A549 treated with CORT108297 at 1 μM for 4 hours (cell line): ENCODE measurements at places on chromosomes 4 and X. TPM values are rescaled to one million over a fixed set of nuclear protein-coding genes. Genes with fewer than 3 reads are reported as not detected.

The NSG1 gene
- total RNA-seq: 1.7 to 2.5 TPM (median 2.2 TPM) in 5 replicates

The AKAP4 gene
- total RNA-seq: not detected in 5 replicates

The EXOC1L gene
- not detected in 5 replicates for total RNA-seq

The ABCD1 gene
- total RNA-seq: 2.6 to 4.5 TPM (median 4.3 TPM) in 5 replicates

The MTNR1A gene
- total RNA-seq: 0.33 to 0.71 TPM (median 0.43 TPM) in 5 replicates

The IL9R gene
- 0.09 to 0.42 TPM (median 0.16 TPM) in 5 replicates for total RNA-seq

The MAGIX gene
- total RNA-seq: 1.7 to 4.5 TPM (median 3.3 TPM) in 5 replicates

The GPR34 gene
- total RNA-seq: 0.05 TPM in 2 of 5 replicates, not detected in the others

The ITIH6 gene
- 0.01 to 0.02 TPM in 2 of 5 replicates, not detected in the others for total RNA-seq

The SLC10A6 gene
- not detected in 5 replicates for total RNA-seq

The TMSB15A gene
- 0.40 to 1.4 TPM (median 0.73 TPM) in 5 replicates for total RNA-seq

The SUPT20HL2 gene
- total RNA-seq: not detected in 5 replicates

The PAGE5 gene
- total RNA-seq: not detected in 5 replicates

The CDKL5 gene
- total RNA-seq: 4.4 to 7.5 TPM (median 4.9 TPM) in 5 replicates

The JAKMIP1 gene
- 0.13 TPM in 1 of 5 replicates, not detected in the others for total RNA-seq

The XG gene
- 0.07 to 0.09 TPM in 2 of 5 replicates, not detected in the others for total RNA-seq

The ABCB7 gene
- 14.5 to 15.8 TPM (median 15.5 TPM) in 5 replicates for total RNA-seq

The FGB gene
- total RNA-seq: 11.4 to 17.7 TPM (median 12.9 TPM) in 5 replicates

The PAGE4 gene
- total RNA-seq: not detected in 5 replicates

The TMPRSS11B gene
- total RNA-seq: not detected in 5 replicates

The CT45A5 gene
- 0.08 to 0.42 TPM in 2 of 5 replicates, not detected in the others for total RNA-seq

The TCEAL5 gene
- not detected in 5 replicates for total RNA-seq

The CT47A1 gene
- total RNA-seq: not detected in 5 replicates

The PF4V1 gene
- total RNA-seq: not detected in 5 replicates

The MAGED4 gene
- total RNA-seq: 6.3 to 9.9 TPM (median 8.3 TPM) in 5 replicates

The KDR gene
- 0.01 to 0.07 TPM (median 0.03 TPM) in 5 replicates for total RNA-seq

The ARMCX5 gene
- total RNA-seq: 7.7 to 13.8 TPM (median 9.9 TPM) in 5 replicates

The CRMP1 gene
- total RNA-seq: 2.5 to 3.2 TPM (median 2.7 TPM) in 5 replicates

The NUDT11 gene
- 2.8 to 3.8 TPM (median 3.4 TPM) in 5 replicates for total RNA-seq

The FGD1 gene
- total RNA-seq: 6.4 to 8.0 TPM (median 7.1 TPM) in 5 replicates

The BMPR1B gene
- total RNA-seq: 5.0 to 7.5 TPM (median 6.6 TPM) in 5 replicates

The CSN3 gene
- not detected in 5 replicates for total RNA-seq

The PHEX gene
- total RNA-seq: 0.25 to 0.40 TPM (median 0.34 TPM) in 5 replicates

The GPR50 gene
- total RNA-seq: 0.12 to 0.17 TPM (median 0.15 TPM) in 4 of 5 replicates, not detected in the other

The ARR3 gene
- not detected in 5 replicates for total RNA-seq

The NRK gene
- not detected in 5 replicates for total RNA-seq

The FAM9C gene
- total RNA-seq: not detected in 5 replicates

The TMEM156 gene
- total RNA-seq: 19.5 to 26.3 TPM (median 22.8 TPM) in 5 replicates

The SPANXD gene
- total RNA-seq: not detected in 5 replicates

The DAPP1 gene
- total RNA-seq: not detected in 5 replicates

The USP51 gene
- 0.34 to 0.57 TPM (median 0.48 TPM) in 5 replicates for total RNA-seq

The CCKAR gene
- total RNA-seq: not detected in 5 replicates

The PROM1 gene
- 0.06 to 0.29 TPM (median 0.09 TPM) in 5 replicates for total RNA-seq

The SHROOM3 gene
- 4.5 to 9.2 TPM (median 7.1 TPM) in 5 replicates for total RNA-seq

The TLR10 gene
- 0.03 to 0.07 TPM (median 0.04 TPM) in 4 of 5 replicates, not detected in the other for total RNA-seq

The PLS3 gene
- total RNA-seq: 175 to 258 TPM (median 193 TPM) in 5 replicates

The CLIC2 gene
- 0.07 to 0.12 TPM (median 0.08 TPM) in 5 replicates for total RNA-seq

The CHRNA9 gene
- 1.4 to 1.8 TPM (median 1.6 TPM) in 5 replicates for total RNA-seq
